Cardiac fibroblast (primary cell): ENCODE measurements at places on chromosomes 2 and 18.

GRCh38 chr2:160956243-160956802 lies 203.9 kb upstream of the TANK start:
- peak; percentile 22 for DNase-seq

DNA sequence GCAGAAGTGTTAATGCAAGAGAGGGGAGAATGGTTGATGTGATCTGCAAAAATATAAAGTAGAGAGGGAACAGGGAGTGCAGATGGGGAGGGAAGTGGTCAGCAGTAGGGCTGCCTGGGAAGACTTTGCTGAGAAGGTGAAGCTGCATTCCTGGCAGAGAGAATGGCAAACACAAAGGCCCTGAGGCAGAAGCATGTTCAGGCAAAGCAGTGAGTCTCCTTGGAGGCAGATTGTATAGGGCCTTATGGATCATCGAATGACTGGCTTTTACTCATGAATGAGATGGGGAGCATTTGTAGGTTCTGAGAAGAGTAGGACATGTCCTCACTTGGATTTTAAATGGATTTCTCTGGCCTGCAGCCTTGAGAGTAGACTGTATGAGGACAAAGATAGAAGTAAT lies 9.5 kb downstream of the ITGA6 start:
- DNase-seq: no peak

GRCh38 chr18:44691148-44691925 lies 10.6 kb downstream of the SETBP1 start:
- DNase-seq: no peak

DNA sequence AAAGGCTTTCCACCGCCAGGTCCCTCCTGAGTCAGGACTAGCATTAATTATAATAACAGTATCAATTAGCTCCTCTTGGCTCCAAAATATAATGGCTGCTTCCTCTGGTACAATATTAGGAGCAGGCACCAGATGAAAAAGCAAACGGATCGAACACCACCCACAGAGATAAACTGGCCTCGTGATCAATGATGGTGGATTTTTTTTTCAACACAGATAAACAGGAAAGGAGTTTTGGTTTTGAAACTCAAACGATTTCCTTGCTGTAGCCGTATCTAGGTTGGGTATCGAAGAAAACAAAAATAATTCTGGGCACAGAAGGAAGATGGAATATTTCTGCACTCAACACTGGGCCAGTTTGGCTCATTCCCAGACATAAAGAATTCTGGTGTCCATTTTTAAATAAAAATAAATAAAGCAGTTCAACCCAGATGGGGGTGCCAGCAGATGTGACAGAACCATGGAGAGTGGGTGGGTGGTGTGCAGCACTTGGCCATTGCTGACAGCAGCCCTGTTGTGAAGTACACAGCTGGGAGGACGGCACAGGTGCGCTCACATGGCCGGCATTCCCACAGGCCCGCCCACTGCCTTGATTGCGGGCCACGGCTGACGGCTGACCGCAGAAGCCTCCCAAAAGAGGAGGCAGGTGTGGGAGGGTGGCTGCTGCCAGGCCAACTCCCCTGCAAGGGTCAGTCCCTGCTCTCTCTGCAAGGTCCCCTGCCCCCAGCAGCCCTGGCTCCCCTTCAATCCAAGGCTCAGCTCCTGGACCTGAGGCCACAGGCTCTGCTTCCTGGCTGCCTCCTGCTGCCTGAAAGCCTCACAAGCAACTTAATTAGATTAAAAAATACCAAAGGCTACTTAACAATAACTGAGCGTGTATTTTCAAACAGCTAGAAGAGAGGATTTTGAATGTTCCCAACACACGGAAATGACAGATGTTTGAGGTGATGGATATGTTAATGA lies 351.9 kb upstream of the ID2 start:
- DNase-seq: no peak

GRCh38 chr2:43391878-43392215 lies 165.4 kb upstream of the ZFP36L2 start:
- peak; percentile 66 for DNase-seq

DNA sequence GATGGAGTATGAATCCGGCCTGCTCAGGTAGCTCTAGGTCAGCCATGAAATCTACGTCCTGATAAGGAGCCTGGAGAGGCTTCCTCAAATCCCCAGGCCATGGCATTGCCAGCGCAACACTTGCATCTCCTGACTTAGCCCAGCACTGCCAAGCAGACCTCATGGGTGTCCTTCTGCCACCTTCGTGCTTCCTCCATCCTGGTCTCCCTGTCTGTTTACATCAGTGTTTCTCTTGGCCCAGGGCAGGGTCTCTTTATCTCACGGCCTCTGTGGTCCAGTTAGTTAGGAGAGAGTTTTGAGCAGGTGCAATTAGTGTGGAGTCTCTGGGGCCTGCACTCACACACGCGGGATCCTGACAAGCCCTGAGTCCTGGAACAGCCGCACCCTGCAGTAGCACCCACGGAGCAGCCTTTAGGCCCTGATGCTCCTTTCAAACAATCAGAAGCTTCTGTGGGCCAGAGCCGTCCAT lies 193.1 kb upstream of the ARL4C start:
- DNase-seq: no peak

GRCh38 chr2:169999054-169999453 lies 171.8 kb downstream of the UBR3 start:
- DNase-seq: no peak

DNA sequence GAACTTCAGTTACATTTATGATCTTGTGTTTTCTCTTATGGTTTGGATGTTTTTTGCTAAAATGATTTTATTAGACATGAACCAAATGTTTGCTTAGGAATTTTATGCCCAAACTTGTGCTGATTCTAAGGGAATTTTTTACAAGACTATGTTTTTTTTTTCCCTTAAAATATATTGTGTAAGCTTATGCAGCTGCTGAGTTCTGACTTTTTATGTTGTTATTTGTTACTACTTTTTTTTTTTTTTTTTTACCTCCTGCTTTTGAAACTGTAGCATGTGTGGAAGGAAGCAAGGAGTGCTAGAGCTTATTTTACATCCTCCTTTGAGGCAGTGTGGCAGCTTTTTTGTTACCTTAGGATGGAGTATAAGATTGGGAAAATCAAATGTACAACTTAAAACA lies 6.0 kb upstream of the DNAH7 start:
- DNase-seq: no peak

- no peak for DNase-seq
Observed at GRCh38 chr2:239789711-239790110, 235.4 kb downstream of the NDUFA10 start.

DNA sequence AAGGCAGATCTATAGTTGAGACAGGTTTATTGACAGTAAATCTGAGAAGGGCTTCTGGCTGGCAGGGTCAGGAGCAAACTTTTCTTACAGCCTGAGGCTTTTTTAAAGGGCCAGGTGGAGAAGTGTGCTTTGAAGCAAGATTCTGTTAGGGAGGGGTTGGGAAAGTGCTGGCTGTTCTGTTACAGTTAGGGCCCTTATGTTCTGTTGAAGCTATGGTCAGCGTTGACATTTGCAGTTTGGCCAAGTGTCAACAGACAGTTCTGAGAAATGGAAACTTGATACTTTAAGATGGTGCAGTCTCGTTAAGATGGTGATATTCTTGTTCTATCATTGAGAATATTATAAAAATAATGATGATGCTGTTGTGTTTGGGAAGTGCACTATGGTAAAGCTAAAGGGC lies 154.2 kb downstream of the RDH14 start:
- DNase-seq: no peak

GRCh38 chr2:202934456-202934855 lies 22.4 kb downstream of the CARF start:
- no peak for DNase-seq

DNA sequence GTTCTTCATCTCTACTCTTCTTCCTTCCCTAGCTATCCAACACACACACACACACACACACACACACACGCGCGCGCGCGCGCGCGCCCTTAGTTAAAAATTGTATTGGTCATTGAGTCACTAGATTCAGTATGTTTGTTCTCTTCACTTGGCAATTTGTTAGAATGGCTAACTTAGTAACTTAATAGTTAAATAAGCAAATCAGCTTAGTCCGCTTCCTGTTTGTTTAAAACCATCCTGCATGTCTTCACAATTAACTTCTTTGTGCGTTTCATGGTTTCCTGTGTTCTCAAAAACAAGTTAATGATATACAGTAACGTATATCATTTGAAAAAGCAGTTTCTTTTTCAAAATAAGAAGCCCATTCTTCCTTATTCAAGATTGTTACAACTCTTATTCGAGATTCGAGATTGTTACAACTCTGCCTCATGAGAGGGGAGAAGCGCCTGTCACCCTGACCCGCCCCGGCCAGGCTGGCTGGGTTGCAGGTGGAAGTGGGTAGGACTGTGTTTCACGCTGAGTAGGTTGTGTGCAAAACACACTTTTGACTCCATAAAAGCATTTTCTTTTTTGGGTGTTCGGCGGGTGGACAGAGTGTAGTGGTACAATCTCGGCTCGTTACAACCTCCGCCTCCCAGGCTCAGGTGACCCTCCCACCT lies 9.5 kb upstream of the CNNM3 start:
- no peak for DNase-seq

- DNase-seq: no peak
Observed at GRCh38 chr18:34514957-34515356, 195.1 kb upstream of the DTNA start.

DNA sequence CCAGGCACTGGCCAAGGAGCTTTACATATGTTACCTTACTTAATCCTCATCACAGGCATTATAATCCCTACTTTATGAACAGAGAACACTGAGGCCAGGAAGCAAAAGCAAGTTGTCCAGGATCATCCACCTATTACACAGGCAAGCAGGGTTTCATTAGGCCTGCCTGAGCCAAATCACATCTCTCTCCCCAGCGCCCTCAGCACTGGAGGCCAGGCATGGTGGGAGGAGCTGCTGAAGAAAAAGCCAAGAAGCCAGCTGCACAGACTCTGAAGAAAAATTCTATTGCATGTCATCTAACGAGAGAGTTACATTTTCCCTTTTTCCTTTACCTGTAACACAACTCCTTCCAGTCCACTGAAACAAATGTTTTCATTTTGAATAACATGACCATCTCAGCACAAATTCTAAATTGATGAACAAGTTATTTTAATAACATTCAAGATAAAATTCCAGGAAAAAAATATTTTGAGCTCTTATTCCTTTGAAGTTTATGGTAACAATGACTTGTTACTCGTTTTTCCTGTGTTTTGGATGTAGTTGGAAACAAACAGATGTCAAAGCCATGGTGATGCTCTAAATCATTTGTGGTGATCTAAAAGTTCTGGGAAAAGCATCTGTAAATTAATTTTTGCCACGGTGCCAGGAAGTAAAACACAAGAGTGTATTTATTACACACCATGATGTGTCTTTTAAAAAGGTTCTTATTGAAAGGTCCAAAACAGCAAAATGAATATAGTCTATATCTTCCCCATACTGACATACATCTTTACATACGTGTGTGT lies 139.0 kb upstream of the ITGB6 start:
- DNase-seq: peak; percentile 69

DNA sequence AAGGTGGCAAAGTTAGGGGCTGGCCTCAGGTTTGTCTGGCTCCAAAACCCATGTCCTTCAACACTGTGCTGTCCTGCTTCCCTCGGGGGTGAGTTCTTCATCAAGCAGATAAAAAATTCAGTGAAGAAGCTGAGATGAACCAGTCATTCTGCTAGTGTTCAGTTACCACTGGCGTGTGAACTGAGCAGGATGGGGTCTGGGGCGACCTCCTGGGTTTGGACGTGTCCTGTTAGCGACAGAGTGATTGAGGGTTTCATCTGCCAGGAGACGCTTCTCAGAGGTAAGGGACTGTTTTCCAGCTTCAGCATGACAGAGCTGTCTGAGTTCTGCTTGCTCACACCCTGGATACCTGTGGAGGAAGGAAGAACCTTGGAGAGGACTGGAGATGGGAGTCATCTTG lies 14.6 kb downstream of the CEP68 start:
- no peak for DNase-seq

GRCh38 chr18:63832470-63832869 lies 55.0 kb upstream of the SERPINB2 start:
- no peak for DNase-seq

DNA sequence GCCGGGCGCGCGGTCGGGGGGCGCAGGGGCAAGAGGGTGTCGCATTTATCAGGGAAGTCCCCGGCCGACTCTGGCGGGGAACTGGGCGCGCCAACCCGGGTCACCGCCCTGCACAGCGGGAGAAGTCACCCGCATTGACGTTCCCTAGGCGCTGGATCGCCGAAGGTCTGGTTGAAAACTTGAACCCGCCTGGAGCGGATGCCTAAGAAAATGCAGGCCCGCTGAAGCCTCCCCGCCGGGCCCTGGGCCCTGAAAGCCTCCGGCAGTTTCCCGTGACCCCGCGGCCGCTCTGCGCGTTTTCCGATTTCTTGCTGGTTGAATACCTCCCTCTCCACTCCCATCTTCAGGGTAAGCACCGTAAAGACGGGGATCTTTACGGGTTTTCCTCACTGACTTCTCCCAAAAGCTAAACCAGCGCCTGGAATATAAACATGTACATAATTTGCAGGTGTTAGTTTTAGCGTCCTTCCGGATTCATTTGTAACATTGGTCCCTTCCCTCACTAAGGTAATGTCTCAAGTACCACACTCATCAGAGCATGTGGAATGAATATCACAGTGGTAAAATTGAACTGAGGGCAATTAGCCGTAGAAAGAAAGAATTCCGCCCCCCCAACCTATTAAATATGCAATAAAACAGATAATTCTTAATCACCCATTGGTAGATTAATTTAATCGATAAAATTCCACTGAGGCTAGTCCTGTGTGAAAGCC lies 675 bp upstream of the SPIRE1 start:
- peak; percentile 57 for DNase-seq

DNA sequence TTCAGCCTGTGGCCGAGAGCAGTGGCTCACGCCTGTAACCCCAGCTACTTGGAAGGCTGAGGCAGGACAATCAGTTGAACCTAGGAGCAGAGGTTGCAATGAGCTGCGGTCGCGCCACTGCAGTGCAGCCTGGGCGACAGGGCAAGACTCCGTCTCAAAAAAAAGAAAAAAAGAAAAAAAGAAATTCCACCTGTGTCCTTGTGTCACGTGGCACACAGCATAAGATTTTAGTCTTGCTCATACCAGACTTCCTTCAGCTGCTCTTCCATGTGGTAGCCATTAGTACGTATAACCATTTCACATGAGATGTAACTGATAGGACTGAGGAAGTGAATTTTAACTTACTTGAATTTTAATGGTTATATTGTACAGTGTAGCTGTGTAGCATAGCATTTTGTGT lies 4.0 kb downstream of the NOP58 start:
- no peak for DNase-seq

DNA sequence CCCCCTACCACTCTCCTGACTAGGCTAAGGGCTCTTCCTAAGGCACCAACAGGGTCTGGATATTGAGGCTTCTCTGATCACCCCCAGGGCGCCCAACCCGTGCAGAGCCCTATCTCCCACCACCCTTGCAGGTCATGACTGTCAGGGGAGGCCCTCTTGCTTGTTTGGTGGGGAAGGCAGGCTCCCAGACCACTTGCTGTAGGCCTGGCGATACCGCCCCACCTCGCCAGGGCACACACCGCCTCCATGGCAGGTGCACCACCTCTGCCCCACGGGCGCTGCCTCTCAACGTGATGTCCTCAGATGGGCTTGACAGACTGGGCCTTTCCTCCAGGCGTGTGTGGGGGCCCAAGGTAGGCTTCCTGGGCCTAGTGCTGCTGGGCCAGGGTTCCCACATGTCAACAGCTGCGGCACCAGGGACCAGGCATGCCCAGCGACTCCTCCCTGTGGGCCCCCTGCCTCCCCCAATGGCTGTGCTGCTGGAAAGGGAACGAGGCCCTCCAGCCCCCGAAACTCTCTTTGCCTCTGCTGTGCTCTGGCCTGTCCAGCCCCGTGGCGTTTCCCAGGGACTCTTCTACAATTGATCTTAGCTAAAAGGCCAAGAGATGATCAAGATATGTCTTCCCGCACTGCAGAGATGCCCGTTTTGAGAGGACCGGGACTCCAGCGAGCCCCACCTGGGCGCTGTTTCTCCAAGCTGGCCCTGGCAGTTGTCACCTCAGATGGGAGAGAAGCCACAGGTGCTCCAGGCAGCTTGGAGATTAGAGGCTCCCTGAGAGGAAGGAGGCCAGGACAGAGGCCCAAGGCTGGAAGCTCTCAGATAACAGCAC lies 7.5 kb downstream of the NPPC start:
- DNase-seq: no peak
